ENCODE measurements at places on chromosomes 1 and 21.

DNA sequence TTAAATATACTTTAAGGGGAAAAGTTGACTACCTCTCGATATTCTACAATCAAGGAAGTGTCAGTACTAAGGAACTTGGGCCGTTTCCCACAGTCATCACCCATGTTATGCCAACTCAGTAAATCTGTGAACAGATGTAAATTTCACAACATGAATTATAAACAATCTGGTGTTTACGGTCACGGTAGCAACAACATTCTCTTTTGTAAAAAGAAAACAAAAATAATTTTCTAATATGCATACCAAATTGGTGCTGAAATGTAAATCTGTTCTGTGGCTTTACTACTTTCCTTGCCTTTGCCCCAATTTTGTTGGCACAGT lies 1.2 kb downstream of the SH3GLB1 start:
- no peak for DNase-seq

- no peak for DNase-seq
Observed at GRCh38 chr1:165114022-165114888, 242.3 kb downstream of the LMX1A start.

GRCh38 chr1:186943891-186944686 lies 115.3 kb downstream of the PLA2G4A start:
- DNase-seq: no peak

DNA sequence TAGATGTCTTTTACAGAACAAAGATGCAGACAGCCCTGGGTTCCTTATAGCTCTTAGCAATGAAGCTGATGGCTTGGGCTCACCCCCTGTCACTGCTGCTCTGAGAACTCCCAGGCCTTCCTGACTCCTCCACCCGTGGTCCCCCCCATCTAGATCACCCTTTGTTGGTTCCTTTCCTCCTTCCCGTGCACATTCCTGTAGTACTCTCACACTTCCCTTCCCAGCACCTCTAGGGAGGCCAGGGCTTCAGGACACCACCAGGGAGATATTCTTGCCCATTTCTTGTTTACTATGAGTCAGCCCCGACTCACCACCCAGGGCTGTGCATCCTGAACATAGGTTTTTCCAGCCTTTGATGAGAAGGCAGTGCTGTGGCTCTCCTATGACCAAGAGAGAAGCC lies 14.4 kb upstream of the NOS1AP start:
- no peak for DNase-seq

- no peak for DNase-seq
Observed at GRCh38 chr1:156193208-156193487, 756 bp upstream of the SLC25A44 start.

GRCh38 chr1:205920159-205920558 lies 23.1 kb downstream of the SLC26A9 start:
- DNase-seq: no peak

DNA sequence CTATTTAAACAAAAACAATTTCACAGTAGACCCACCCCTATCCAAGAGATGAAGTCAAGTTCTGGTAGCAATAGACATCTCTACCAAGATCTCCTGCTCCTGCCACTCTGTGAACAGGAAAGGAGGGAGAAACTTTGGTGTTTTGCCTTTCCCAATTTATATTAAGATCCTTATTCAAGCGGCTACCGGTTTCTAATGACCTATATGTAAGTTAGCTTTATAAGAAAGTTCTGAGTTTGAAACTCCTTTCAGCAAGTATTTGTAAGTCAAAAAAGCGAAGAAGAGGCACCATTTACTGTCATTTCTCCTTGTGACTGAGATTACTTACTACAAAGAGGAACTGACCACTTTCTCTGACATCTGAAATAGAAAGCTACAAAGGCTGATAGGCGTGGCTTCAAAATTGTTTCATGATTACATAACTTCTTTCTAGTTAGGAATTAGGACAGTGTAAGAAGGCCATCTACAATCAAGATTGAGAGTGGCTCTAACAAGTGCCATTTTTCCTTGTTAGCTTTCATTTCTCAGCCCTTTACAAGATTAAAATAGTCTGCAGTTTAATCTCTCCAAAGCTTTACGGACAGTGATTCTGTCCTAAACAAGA lies at the start of gene MNDA:
TSS of gene MNDA (plus strand) at position 448 of the 604 bp plus-strand sequence. CDS start 10,803 bp downstream, outside the sequence.
- DNase-seq: no peak

GRCh38 chr1:158177700-158178450 lies 2.8 kb upstream of the CD1D start:
- DNase-seq: no peak

GRCh38 chr21:15749082-15749860 lies 19.5 kb downstream of the USP25 start:
- DNase-seq: no peak

GRCh38 chr1:3834701-3835100 lies 22.3 kb downstream of the CEP104 start:
- no peak for DNase-seq

DNA sequence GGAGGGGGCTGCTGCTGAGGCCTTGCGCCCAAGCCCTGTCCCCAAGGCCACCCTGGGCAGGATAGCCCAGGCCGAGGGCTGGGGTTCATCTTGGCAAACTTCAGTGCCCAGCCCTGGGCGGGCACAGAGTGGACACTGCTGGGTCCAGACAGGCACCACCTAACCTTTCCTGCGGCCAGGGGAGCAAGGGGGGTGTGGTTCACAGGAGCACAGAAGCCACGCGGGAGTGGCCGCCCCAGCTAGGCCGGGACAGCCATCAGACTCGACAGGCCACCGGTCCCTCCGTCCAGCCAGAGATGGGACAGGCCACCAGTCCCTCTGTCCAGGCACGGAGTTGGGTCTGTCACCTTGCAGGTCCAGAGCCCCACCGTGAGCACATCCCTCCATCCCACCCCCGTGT lies 28.9 kb downstream of the ARHGEF16 start:
- DNase-seq: no peak

- DNase-seq: no peak
Observed at GRCh38 chr21:37074197-37074510, 1.1 kb downstream of the TTC3 start.

DNA sequence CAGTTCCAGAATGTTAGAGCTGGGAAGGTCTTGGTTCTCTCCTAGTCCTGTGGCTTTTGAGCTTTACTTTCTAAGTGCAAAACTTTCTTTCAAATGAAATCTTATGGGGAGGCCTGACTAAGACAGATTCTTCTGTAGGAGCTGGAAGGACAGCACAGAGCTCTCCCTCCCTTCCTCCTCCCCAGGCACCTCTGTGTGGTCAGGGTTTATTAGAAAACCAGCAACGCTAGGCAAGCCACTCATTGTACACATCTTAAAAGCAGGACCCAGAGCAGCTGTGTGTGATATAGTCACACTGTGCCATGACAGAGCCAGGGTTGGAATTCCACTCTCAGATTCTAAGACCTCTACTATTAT lies 241.1 kb upstream of the RAB4A start:
- no peak for DNase-seq

DNA sequence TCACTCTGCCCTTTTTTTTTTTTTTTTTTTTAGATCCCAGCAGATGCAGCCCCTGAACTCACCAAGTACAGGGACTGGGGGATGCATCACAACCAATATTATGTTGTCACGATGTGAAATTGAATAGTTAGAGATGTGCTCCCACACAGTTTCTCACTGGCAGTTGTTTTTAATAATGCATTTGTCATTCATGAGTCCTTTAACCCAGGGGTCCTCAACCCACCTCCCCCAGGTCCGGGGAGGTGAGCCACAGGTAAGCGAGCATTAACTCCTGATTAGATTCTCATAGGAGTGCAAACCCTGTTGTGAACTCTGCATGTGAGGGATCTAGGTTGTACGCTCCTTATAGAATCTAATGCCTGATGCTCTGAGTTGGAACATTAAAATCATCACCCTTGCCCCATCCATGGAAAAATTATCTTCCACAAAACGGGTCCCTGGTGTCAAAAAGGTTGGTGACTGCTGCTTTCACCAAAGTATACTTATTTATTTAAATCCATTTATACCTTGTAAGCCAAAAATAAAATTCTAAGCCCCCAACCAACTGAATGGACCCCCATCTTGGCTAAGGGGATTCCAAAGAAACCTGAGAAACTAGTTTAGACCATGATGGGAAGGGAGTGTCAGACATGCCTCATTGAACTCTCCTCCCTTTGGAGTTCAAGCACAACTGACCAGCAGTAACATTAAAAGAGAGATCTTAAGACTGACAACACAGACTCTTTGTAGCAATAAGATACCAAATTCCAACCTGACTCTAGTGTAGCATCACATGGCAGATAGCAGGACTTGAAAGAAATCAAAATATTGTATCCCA lies 119.3 kb upstream of the ATP1A1 start:
- DNase-seq: no peak

DNA sequence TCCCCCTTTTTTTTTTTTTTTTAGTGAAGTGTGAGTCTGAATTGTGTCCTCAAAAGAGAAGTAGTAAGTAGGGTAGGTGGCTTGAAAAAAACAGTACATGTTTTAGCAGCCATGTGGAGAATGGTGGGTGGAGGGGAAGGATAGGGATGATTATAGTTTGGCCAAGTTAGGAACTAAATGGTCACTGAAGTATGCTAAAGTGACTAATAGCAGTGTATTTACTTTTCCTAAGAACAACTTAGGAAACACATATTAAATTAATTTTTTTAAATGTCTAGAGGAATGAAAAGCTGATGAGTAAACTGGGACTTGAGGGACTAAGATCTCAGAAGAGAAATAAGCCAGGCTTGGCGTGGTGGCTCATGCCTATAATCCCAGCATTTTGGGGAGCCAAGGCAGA lies 55.5 kb downstream of the PLA2G4A start:
- no peak for DNase-seq

DNA sequence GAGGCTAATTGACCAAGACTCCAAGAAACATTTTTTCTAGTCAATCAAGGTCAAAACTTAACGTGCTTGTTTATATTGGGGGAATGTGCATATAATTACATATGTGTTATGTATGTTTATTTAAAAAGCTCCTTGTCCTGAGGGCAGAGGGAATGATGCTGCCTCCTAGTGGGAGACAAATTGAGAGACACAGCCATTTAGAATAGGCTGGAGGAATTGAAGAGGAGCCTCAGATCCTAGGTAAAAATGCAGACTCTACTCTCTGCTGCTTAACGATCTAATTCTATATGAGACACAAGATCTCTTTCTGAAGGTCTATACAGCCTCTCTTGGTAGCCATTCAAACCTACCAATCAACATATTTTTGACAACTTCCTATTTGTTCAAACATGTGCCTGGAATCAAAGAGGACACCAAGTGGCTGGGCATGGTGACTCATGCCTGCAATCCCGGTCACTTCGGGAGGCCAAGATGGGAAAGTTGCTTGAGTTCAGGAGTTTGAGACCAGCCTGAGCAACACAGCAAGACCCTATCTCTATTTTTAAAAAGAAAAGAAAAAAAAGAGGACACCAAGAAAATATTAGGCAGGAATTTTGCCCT lies 136.6 kb upstream of the ZNF648 start:
- no peak for DNase-seq

DNA sequence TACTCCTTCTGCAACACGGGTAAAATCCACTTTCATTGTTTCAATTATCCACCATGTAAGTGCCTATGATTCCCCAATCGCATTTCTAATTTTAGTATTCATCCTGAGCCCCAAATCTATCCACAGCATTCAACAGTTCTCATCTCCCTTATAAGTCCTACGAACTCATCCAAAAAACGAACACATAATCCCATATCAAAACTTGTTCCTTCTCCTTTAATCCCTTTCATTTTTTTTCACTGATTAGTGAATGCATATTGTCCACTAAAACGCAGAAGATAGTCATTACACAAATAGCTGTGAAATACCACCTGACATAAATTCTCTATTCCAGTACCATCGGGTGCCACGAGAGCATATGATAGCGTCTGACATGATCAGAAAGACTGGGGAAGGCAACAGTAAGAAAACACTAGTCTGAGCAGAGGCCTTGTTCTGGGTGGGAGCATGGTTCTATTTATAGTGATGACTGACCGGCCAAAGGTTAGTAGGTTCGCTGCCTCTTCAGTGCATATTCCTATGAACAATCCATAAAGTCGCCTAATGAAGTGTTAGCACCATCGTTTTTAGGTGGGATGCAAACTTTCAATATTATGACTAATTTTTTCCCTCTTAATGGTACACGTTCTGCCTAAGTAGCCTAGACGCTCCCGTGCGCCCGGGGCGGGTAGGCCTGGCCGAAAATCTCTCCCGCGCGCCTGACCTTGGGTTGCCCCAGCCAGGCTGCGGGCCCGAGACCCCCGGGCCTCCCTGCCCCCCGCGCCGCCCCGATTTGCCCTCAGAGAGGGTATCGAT lies 648 bp downstream of the ATP5PF start:
- peak; percentile 21 for DNase-seq

DNA sequence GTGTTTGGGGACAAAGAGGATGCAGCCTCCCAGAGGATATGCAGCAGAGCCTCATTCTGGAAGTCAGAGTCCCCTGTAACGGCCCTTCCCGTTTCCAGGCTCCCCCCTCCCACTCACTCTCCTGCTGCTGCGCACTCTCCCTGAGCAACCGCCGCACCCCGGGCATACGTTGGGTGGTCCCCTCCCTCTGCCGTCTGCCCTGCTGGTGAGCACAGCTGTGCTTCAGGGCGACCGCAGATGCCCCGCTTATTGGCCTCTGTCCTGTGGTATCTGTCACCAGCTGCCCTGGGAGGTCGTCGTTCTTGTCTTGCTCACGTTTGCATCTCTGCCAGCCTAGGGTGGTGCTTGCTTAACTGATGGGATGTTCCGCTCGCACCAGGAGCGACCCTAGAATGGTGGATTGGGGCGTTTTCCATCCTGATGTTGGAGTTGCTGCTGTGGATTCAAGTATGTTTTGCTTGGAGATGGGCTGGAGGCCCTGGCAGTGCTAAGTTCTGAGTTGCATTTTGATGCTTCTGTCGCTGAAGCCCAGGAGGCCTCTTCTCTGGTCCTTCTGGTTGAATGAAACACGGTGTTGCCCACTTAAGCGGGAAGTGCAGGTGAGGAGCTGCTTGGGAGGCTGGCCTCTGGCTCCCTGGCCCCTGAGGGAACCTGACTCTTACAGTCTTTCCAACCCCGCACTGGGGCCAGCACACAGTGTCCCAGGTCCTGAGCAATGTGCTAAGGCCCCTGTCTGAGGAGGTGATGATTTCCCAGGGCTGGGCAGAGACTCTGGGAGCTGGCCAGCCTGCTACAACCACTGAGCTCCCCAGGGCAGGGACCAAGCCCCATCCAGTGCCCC lies 3.2 kb downstream of the TMEM201 start:
- no peak for DNase-seq

GRCh38 chr1:211613108-211613947 lies 34.4 kb upstream of the SLC30A1 start:
- peak; percentile 96 for DNase-seq

- no peak for DNase-seq
Observed at GRCh38 chr1:239084459-239085080, 301.8 kb upstream of the CHRM3 start.

All from GM04503 (cell line).